Naive thymus-derived CD8-positive, alpha-beta T cell (primary cell): ENCODE measurements at places on chromosomes 7 and 10. TPM values are rescaled to one million over a fixed set of nuclear protein-coding genes. Genes with fewer than 3 reads are reported as not detected.

- no peak for DNase-seq
Observed at GRCh38 chr10:75695994-75696393, 264.6 kb downstream of the LRMDA start.

GRCh38 chr7:27329909-27330308, 87.3 kb downstream of the EVX1 start:
- DNase-seq, result no peak

Gene ABCB4
- not detected for polyA plus RNA-seq

GRCh38 chr10:132316133-132316532, 8.4 kb upstream of the STK32C start:
- DNase-seq, result no peak
